ENCODE measurements at places on chromosomes 2 and 18. TPM values are rescaled to one million over a fixed set of nuclear protein-coding genes. Genes with fewer than 3 reads are reported as not detected.

DNA sequence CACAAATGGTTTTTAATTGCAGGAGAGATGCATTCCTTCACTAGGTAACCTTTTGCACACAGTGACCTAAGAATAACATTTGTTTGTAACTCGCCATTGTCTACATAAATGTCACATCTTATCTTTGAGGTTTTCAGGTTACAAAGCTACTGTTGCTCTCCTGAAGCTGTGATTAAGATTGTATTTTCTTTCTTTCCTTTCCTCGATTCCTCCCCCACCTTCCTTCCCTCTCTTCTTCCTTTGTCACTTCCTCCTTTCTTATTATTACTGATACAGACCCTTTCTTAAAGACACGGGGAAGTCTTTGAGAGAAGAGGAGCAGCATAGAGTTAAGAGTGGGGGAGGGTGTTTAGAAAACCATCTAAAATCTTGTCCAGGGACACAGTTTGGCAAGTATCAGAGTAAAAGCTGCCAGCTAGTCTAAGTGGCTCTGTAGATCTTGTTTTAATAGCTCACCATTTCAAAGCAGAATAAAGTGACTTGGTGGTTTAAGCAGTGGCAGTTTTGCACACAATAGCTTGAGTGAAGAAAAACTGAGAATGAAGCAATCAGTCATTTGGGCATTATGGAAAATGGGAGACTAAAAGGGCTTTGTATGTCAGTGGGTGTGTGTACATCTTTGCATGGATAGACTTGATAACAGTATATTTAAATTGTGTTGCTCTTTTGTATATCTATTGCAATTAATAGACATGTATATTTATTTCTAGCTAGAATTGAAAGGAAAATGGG, 10.9 kb downstream of the CERS6 start:
- H3K36me3 ChIP-seq = no peaks in the 10 kb centered on the region
- no peak overlapping the region for H3K4me3 ChIP-seq
- H3K27ac ChIP-seq = peak overlapping the region; percentile 60
- H3K27me3 ChIP-seq = no peaks in the 10 kb centered on the region

DNA sequence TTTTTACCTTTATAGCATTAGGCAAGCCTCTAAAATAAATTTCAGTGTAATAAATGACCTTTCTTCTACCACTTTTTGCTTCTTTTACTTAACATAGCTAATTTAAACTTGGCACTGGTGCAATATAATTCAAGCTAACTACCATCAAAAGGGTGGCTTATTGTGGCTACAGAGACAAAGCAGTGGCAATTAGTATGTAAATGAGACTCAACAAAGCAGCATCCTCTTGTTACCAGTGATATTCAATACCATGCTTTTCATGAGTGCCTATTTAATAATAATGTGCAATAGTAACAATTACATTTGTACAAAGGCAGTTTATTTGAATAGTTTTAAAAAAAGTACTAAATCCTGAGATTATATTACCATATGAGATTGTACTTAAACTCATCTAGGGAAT, 93.4 kb downstream of the SOS1 start:
- no peak overlapping the region for H3K4me3 ChIP-seq
- DNase-seq = no peak

DNA sequence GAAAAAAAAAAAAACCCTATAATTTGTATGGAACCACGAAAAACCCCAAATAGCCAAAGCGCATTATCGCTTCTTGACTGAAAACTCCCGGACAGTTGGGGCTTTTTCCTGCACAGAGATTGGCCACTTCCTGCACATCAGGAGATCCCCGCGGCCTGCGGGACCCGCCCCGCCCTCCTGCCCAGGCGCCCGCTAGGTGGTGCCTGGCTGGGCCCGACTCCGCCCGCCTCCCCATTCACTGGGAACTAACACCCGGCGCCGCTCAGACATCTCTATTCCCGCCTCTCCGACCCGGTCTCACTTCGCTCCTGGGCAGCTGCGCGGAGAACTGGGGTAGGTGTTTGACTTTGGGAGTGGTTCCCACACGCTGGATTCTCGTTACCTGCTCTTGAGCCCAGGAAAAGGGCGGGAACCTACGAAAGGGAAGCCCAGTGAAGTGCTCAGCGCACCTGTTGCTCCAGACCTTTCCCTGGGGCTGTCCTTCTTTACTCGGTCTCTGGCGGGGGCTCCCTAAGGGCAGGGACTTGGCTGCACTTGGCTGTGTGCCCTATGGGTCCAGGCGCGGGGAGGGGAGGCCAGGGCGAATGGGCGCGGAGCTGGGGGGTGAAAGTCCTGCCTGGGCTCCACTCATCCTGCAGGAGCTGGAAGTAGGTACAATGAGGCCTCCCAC, at the start of gene HMSD:
HMSD (plus strand) TSS at position 234 of the 670 bp plus-strand sequence. CDS start 4,155 bp downstream, outside the sequence.
- no peak for DNase-seq
- H3K27me3 ChIP-seq = peaks cover 10% of the 10 kb centered on the region
- no peaks in the 10 kb centered on the region for H3K36me3 ChIP-seq
- H3K27ac ChIP-seq = peak within 1 kb of the TSS; percentile 37
- peak within 1 kb of the TSS; percentile 4 for H3K4me3 ChIP-seq
- H3K4me1 ChIP-seq = peaks cover 5% of the 10 kb centered on the region

DNA sequence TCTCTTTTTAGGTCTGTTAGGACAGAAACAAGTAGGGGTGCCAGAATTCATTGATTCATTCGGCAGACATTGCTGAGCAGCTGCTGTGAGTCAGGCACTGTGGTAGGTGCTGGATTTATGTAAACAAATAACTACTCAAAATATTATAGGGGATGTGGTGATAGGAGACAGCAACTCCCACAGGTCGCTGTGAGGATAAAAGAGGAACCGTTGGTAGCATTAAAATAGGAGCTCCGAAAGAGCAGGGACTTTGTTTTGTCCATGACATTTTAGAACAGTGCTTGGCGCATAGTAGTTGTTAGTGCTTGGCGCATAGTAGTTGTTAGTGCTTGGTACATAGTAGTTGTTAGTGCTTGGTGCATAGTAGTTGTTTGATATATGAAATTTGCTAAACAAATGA, 29.2 kb downstream of the ATP6V1C2 start:
- no peaks in the 10 kb centered on the region for H3K4me1 ChIP-seq
- H3K27ac ChIP-seq = no peak overlapping the region
- no peak for DNase-seq
- H3K36me3 ChIP-seq = no peaks in the 10 kb centered on the region

DNA sequence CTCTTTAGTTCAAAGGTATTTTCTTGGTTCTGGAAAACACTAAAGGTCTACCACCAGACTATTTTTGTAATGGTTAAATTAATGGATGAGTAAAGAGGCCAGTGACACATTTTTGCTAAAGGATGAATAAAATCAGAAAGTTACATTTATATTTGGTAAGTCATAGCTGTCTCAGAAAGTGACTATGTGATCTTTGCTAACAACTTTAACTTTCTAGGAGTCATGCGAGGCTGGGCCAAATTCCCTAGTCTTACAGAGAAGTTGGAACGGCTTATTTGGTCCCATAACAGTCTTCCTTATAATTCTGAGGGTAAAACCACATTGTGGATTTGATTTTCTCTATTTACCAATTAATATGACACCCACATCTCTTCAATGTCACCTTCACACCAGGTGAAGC, 198.1 kb downstream of the PDE1A start:
- H3K4me1 ChIP-seq = peaks cover 8% of the 10 kb centered on the region
- no peak for DNase-seq
- H3K27ac ChIP-seq = no peak overlapping the region
- no peak overlapping the region for H3K4me3 ChIP-seq

VIL1 gene
- total RNA-seq = 0.77 TPM

PPP1R1C gene
- 3.9 TPM for total RNA-seq

CAVIN2 gene
- total RNA-seq = 141 TPM

DNA sequence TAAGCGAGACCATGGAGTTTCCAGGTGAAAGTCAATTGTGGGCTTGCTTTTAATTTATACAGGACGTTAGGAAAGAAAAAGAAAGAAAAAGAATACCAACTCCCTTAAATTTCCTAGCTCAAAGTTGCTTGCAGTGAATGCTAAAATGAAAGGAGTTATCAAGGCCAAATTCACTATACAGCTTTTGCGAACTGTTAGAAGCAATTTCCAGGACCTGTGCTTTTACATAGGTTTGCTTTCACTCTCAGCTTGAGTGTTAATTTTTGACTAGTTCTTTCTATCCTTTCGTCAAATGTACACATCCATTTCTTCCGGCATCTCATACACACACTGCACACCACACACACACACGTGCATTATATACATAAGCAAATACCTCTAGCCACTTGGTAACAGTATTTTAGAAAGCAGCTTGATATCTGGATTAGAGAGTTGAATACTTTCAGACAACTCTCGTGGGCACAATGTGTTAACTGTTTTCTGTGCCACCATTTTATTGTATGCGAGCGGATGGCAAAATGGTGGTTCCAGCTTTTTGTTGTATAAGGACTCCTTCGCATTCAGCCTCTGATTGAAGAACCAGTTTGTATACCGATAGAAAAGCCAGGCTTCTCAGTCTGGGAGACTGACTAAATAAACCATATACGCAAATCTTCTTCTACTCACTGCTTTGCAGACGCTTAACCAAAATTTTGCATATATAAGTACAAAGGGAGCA, 381.8 kb downstream of the MTX2 start:
- no peaks in the 10 kb centered on the region for H3K36me3 ChIP-seq
- H3K27ac ChIP-seq = no peak overlapping the region
- DNase-seq = no peak

- no peak overlapping the region for H3K4me3 ChIP-seq
- DNase-seq = no peak
- H3K36me3 ChIP-seq = no peaks in the 10 kb centered on the region
- H3K27me3 ChIP-seq = no peaks in the 10 kb centered on the region
- H3K4me1 ChIP-seq = peaks cover 8% of the 10 kb centered on the region
Observed at GRCh38 chr2:28427741-28428415, 35.2 kb downstream of the FOSL2 start.

DNA sequence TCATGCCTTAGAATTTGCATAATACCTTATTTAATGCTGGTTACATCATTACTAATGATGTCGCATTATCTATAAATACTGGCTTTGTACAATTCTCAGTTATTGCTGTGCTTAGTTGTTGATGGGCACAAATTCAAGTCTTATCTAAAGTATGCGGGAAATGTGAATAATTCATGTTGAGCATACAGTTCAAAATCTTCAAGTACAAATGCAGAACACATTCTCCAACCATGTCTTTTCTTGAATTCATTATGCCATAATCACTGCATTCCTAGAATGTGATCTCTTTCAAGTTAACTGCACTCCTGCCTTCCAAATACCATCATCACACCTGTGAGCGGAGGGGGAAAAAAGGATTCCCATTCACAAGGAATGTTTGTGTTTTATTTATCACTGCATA, 337.0 kb downstream of the MBD2 start:
- no peak overlapping the region for H3K27ac ChIP-seq
- H3K4me1 ChIP-seq = peaks cover 3% of the 10 kb centered on the region
- DNase-seq = peak; percentile 8
- no peak overlapping the region for H3K4me3 ChIP-seq

GRCh38 chr2:140199312-140199711, 1419.1 kb upstream of the NXPH2 start:
- no peak for DNase-seq
- H3K4me3 ChIP-seq = no peak overlapping the region
- H3K36me3 ChIP-seq = no peaks in the 10 kb centered on the region
- H3K4me1 ChIP-seq = no peaks in the 10 kb centered on the region
- no peaks in the 10 kb centered on the region for H3K27me3 ChIP-seq
- no peak overlapping the region for H3K27ac ChIP-seq

APLF gene
- total RNA-seq = 11.8 TPM

DNA sequence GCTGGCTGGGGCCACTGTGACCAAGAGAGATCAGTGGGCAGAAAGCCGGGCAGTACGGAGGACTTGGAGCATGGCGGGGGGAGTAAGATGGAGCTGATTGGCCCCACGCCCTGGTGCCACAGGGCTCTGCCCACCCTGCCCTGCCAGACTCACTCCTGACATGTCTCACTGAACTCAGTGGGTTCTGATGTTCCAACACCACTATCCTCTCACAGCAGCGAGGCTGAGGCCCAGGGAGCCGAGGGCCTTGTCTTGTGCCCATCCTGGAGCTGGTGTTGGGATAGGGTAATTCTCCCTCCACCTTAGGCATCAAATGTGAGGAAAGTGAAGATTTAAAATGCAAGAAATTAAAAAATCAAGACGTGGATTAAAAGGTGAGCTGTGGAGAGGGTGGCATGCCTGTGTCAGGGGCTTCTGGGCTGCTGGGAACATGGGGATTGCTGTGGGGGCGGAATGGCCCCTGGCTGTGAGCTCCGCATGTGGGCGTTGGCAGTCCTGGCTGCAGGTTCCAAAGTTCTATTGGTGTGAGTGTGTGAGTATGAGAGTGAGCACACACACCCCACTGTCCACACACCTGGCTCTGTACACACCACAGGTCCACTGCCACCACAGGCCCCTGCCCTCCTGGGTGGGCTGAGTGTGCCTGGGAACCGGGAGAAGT, 283.5 kb upstream of the HS6ST1 start:
- H3K4me3 ChIP-seq = no peak overlapping the region
- DNase-seq = no peak
- no peaks in the 10 kb centered on the region for H3K27me3 ChIP-seq
- no peak overlapping the region for H3K27ac ChIP-seq
- no peaks in the 10 kb centered on the region for H3K36me3 ChIP-seq

STARD6 gene
- total RNA-seq = not detected
